ENCODE measurements at places on chromosomes 3 and 15.

DNA sequence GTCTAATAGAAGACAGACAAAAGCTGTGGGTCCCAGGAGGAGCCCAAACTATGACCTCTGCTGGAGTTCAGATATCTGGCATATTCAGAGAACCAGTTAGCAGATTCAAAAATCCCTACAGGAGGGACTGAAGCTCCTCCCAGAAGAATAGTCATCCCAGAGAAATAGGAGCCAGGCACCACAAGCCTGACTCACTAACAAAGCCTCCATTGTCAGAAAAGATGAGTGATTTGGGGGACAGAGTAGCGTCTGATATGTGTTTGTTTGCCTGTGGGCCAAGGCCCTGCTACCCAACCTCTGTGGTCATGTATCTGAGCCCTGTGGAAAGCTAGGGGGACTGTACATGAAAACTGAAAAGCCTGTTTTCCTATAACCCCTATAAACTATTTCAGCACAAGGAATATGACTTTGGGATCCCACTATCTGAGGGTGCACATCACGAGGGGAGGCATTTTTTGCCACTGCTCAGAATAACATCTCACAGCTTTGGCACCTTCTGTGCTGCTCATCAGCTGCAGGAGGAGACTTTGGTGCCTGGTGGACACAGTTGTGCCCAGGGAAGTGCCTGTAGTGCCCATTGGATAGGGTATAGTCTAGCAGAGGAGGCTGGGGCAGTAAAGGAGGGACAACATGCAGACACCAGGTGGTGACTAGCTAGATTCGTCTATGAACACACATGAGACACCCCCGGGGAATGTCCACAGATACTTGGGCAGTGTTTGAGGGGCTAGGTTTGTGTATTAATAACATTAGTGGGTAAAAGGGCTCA is 9.7 kb upstream of the LARP6 start:
- no peak for DNase-seq
- H3K36me3 ChIP-seq = no peaks in the 10 kb centered on the region
- peaks cover 9% of the 10 kb centered on the region for H3K4me1 ChIP-seq

GRCh38 chr3:123773681-123774431 is 110.3 kb downstream of the MYLK start:
- H3K27me3 ChIP-seq = no peaks in the 10 kb centered on the region
- peak overlapping the region; percentile 57 for H3K27ac ChIP-seq
- H3K4me1 ChIP-seq = peaks cover 17% of the 10 kb centered on the region
- no peak overlapping the region for H3K4me3 ChIP-seq
- DNase-seq = peak; percentile 81

DNA sequence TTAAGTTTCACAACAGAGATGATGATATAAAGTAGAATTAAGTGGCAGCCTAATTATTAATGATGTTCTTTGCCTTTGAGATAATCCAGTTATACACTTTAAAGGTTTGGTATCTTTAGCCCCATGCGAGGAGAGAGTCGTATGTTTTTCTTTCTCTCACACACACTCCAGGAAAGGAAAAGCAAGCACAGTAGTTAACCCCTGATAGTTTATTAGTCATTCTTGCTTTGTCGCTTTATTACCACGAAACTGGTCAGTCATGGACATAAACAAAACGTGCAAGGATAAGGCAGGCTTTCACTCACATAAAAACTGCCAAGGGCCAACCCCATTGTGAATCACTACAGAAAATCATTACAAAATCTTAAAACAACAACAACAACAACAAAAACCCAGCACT is 866.9 kb downstream of the FHIT start:
- no peaks in the 10 kb centered on the region for H3K4me1 ChIP-seq
- H3K27me3 ChIP-seq = no peaks in the 10 kb centered on the region
- no peak overlapping the region for H3K27ac ChIP-seq

DNA sequence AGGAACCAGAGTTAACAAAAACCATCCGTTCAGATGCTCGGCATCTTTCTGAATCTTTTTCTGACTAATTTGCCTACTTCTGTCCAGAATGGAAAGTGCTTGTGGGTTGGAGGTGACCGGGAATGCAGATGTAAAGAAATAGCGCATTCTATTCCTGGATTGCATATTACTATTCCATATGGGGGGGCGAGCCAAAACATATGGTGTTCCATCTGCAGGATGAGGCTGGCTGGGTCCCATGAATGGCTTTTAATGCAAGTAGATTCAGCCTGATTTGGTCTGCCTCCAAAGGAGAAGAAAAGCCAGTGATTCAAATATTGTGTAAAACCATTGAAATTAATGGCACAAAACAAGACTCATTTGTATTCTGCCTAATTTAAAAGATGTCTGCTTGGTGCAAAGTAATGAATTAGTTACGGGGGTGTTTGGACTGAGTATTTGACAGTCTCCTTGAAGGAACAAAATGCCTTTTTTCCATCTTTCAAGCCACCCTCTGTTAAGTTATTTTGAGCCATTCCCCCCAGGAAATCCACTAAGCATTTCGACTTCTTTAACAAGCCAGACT is 99.0 kb downstream of the ST8SIA2 start:
- H3K36me3 ChIP-seq = no peaks in the 10 kb centered on the region
- no peak for DNase-seq
- H3K27me3 ChIP-seq = peaks cover 22% of the 10 kb centered on the region

- no peak overlapping the region for H3K4me3 ChIP-seq
- no peaks in the 10 kb centered on the region for H3K4me1 ChIP-seq
- no peaks in the 10 kb centered on the region for H3K27me3 ChIP-seq
- no peak for DNase-seq
These were observed 292.7 kb upstream of the PROK2 start for GRCh38 chr3:72077473-72078259.

- H3K36me3 ChIP-seq = no peaks in the 10 kb centered on the region
- H3K27ac ChIP-seq = no peak overlapping the region
- no peak overlapping the region for H3K4me3 ChIP-seq
- H3K4me1 ChIP-seq = no peaks in the 10 kb centered on the region
- DNase-seq = no peak
- no peaks in the 10 kb centered on the region for H3K27me3 ChIP-seq
These were observed 28.3 kb downstream of the IGF2BP2 start for GRCh38 chr3:185796431-185797107.

GRCh38 chr3:177257625-177258024 is 60.3 kb upstream of the TBL1XR1 start:
- no peak overlapping the region for H3K27ac ChIP-seq
- no peak overlapping the region for H3K4me3 ChIP-seq
- no peaks in the 10 kb centered on the region for H3K36me3 ChIP-seq
- DNase-seq = no peak
- H3K4me1 ChIP-seq = no peaks in the 10 kb centered on the region
- H3K27me3 ChIP-seq = no peaks in the 10 kb centered on the region

DNA sequence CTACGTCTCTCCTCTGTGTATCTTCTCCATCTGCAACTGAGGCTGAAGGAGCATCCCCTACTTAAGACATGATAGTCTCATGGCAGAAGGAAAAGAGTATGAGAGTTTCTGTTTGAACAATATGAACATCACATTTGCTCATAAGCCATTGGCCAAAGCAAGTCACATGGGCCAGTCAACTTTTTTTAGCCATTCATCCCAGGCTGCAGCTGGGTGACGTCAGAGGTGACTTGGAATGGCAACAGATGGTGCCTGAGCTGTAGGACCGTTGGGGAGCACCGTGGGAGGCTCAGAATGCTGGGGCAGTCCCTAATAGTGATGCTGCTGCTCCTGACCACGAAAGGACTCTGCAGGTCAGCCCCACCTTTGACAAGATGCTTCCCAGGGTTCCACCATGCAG is 58.7 kb downstream of the CRTC3 start:
- no peak overlapping the region for H3K4me3 ChIP-seq
- no peak overlapping the region for H3K27ac ChIP-seq
- no peaks in the 10 kb centered on the region for H3K27me3 ChIP-seq
- DNase-seq = no peak

- no peak overlapping the region for H3K4me3 ChIP-seq
- no peaks in the 10 kb centered on the region for H3K4me1 ChIP-seq
- no peak overlapping the region for H3K27ac ChIP-seq
- H3K27me3 ChIP-seq = no peaks in the 10 kb centered on the region
These were observed 150.2 kb upstream of the MLF1 start for GRCh38 chr3:158420654-158421396.

DNA sequence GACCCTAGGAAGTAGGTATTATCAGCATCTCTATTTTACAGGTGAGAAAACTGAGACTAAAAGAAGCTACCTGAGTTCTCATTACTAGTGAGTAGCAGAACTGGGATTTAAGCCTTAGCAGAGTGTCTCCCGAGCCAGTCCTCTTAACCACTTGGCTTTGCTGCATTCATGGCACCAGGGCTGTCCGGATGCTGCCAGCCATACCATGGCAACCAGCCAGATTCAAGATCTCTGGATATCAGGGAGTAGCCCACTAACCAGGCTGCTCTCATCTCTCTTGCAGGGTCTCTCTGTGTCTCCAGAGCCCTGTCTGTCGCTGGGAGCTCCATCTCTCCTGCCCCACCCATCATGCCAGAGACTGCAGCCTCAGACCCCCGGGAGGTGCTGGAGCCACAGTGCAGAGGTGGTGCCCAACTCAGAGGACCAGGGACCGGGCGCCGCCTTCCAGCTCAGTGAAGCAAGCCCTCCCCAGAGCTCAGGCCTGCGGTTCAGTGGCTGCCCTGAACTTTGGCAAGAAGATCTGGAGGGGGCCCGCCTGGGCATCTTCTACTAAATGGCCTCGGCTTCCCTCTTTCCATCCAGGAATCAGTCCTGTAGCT is 1.7 kb downstream of the MESP2 start:
- H3K4me3 ChIP-seq = no peak overlapping the region
- no peaks in the 10 kb centered on the region for H3K36me3 ChIP-seq
- H3K27me3 ChIP-seq = no peaks in the 10 kb centered on the region
- H3K4me1 ChIP-seq = peaks cover 13% of the 10 kb centered on the region
- DNase-seq = no peak
- no peak overlapping the region for H3K27ac ChIP-seq

GRCh38 chr3:124429129-124429815 is 301.0 kb upstream of the UMPS start:
- DNase-seq = no peak
- H3K4me1 ChIP-seq = peaks cover 15% of the 10 kb centered on the region
- H3K36me3 ChIP-seq = peaks cover 44% of the 10 kb centered on the region
- H3K27ac ChIP-seq = no peak overlapping the region

- no peaks in the 10 kb centered on the region for H3K36me3 ChIP-seq
- H3K4me3 ChIP-seq = peak overlapping the region; percentile 2
- H3K4me1 ChIP-seq = peaks cover 14% of the 10 kb centered on the region
- no peaks in the 10 kb centered on the region for H3K27me3 ChIP-seq
- no peak for DNase-seq
These were observed 773.7 kb upstream of the NR2F2 start for GRCh38 chr15:95556866-95557225.

- H3K4me3 ChIP-seq = no peak overlapping the region
- H3K27me3 ChIP-seq = peaks cover 5% of the 10 kb centered on the region
- DNase-seq = no peak
- no peaks in the 10 kb centered on the region for H3K36me3 ChIP-seq
- H3K4me1 ChIP-seq = no peaks in the 10 kb centered on the region
- H3K27ac ChIP-seq = no peak overlapping the region
These were observed 79.6 kb downstream of the IGF2BP2 start for GRCh38 chr3:185744997-185745843.

DNA sequence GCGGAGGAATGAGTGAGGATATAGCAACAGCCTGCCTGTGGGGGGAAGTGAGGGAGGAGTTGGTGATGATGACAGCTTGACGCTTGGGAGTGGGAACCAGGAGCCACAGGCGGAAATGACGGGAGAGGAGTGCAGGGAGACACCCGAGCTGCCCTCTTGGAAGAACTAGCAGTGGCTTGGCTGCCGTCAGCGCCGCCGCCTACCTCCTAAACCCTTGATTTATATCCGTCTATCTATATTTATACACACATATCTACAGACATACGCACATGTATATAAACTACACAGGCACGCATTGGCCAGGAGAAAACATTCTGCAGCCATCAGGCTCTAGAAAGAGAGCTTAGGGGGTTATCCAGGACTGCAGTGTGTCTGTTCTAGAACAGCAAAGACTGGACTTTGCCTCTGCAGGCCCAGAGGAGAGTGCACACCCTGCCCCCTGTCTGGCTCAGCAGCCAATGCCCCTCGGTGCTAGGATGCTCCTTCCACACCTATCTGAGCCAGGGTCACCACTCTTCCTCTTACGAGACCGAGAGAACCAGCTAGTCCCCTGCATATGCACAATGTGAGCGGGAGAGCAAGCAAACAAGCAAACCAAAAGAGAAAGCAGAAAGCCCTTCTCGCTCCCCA is 45.3 kb upstream of the MAGEF1 start:
- peaks cover 32% of the 10 kb centered on the region for H3K4me1 ChIP-seq
- H3K4me3 ChIP-seq = peak overlapping the region; percentile 29
- no peaks in the 10 kb centered on the region for H3K27me3 ChIP-seq
- H3K36me3 ChIP-seq = no peaks in the 10 kb centered on the region

DNA sequence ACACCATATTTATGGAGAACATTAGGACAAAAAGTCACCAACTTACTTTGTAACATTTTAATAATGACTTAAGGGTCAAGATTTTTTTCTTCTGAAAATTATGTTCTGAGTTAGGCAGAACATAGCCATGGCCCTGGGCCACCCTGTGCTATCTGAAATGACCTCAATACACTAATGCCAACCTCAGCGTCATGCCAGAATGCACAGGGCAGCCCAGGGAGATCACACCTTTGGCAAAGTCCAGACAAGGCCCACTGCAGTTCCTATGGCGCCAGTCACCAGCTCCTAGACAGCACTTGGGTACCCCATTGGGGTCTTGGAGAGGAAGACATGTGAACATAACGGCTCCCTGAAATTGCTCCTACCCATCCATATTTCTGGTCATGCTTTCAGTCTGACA is 33.1 kb downstream of the HCLS1 start:
- H3K27ac ChIP-seq = no peak overlapping the region
- H3K4me1 ChIP-seq = no peaks in the 10 kb centered on the region
- no peak for DNase-seq
- H3K36me3 ChIP-seq = no peaks in the 10 kb centered on the region
- no peaks in the 10 kb centered on the region for H3K27me3 ChIP-seq
- no peak overlapping the region for H3K4me3 ChIP-seq

- no peaks in the 10 kb centered on the region for H3K4me1 ChIP-seq
- H3K36me3 ChIP-seq = no peaks in the 10 kb centered on the region
- no peaks in the 10 kb centered on the region for H3K27me3 ChIP-seq
- DNase-seq = no peak
These were observed 789 bp upstream of the SEMA6D start for GRCh38 chr15:47716516-47716915.

- H3K27ac ChIP-seq = peak overlapping the region; percentile 17
- DNase-seq = peak; percentile 82
- peaks cover 21% of the 10 kb centered on the region for H3K4me1 ChIP-seq
These were observed 217.1 kb upstream of the TPRG1 start for GRCh38 chr3:188954590-188955208.

GRCh38 chr15:82679626-82680199 is 30.0 kb downstream of the AP3B2 start:
- H3K36me3 ChIP-seq = no peaks in the 10 kb centered on the region
- no peak overlapping the region for H3K27ac ChIP-seq
- no peaks in the 10 kb centered on the region for H3K27me3 ChIP-seq
- no peak overlapping the region for H3K4me3 ChIP-seq

GRCh38 chr15:74180881-74181602 is 7.5 kb downstream of the ISLR start:
- H3K36me3 ChIP-seq = no peaks in the 10 kb centered on the region
- no peaks in the 10 kb centered on the region for H3K27me3 ChIP-seq
- H3K4me1 ChIP-seq = peaks cover 44% of the 10 kb centered on the region
- H3K27ac ChIP-seq = no peak overlapping the region

DNA sequence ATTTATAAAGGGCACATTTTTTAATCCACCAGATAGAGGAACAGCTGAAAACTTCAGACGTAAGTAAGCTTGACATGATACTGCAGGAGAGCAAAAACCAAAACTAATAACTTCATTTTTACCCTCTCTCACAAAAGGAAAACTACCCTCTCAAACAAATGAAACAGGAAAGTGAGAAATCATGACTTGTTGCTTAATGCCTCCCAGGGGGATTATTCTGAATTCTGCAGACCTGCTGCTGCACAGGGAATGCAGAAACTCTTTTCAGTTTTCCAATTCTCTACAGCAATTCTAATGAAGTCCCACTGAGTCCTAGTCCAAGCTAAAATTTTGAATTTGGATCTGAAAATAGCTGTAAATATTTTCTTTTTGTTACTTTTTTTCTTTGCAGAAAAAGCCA is 637.1 kb upstream of the CCDC54 start:
- DNase-seq = no peak
- no peaks in the 10 kb centered on the region for H3K36me3 ChIP-seq
- H3K4me1 ChIP-seq = no peaks in the 10 kb centered on the region
